ENCODE measurements at places on chromosomes 5 and 9.

GRCh38 chr5:92944903-92945604, 636.0 kb downstream of the NR2F1-AS1 start:
- peak; percentile 31 for DNase-seq

- no peak for DNase-seq
These were observed 163.8 kb upstream of the KLF4 start for GRCh38 chr9:107653263-107653821.

DNA sequence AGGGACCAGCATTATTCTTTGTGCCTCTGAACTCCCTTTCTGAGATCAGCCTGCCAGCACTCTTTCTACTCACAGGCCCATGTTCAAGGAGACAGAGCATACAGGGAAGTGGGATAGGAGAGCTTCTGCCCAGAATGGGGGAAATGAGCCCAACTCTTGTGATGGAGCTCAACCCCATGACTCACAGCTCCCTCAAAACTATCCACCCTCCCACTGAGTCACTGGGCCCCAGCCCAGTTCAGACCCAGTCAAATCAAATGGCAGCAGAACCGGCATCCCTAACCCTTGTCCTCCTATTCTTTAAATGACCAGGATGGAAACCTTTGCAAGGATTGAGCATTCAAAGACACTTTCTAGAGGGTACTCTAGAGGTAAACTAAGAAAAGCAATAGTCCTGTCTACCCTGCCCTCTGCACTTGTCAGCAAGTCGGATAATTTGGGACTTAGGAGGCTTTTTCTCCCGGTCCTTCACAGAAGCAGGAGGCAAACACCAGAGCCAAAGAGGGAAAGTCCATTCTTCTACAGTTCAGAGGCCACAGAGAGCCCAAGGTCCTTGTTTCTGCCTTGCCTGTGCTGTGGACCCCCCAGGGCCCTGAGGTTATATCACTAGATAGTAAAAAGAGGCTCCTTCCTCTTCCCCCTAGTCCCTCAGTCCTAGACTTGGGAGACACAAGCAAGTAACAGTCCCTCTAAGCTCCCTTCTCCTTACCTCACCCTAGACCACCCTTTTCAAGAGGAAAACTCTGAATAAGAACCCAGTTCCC, 3.2 kb downstream of the ATOSB start:
- no peak for DNase-seq

GRCh38 chr9:129021091-129021490, 7.0 kb downstream of the SH3GLB2 start:
- DNase-seq, result no peak

DNA sequence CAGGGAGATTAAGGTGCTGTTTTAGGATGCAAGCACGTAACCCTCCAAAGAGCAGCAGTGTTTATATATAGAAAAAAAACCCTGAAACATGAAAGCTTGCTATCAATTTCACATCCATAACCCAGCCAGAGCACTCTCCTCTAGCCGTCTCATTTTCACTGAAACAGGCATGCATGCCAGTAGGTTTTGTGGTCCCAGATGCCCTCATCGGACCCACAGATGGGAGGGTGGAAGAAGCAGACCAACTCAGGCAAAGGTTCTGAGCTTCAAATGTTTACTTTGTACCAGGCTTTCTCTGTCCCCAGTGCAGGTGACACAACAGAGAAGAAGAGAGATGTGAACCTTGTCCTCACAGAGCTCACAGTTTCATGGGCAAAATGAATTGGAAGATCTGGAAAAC, 127.4 kb upstream of the ATP10B start:
- no peak for DNase-seq

GRCh38 chr9:1173993-1174392, 123.8 kb downstream of the DMRT2 start:
- DNase-seq, result no peak

- DNase-seq, result no peak
These were observed 13.9 kb downstream of the LHFPL2 start for GRCh38 chr5:78634634-78635033.

DNA sequence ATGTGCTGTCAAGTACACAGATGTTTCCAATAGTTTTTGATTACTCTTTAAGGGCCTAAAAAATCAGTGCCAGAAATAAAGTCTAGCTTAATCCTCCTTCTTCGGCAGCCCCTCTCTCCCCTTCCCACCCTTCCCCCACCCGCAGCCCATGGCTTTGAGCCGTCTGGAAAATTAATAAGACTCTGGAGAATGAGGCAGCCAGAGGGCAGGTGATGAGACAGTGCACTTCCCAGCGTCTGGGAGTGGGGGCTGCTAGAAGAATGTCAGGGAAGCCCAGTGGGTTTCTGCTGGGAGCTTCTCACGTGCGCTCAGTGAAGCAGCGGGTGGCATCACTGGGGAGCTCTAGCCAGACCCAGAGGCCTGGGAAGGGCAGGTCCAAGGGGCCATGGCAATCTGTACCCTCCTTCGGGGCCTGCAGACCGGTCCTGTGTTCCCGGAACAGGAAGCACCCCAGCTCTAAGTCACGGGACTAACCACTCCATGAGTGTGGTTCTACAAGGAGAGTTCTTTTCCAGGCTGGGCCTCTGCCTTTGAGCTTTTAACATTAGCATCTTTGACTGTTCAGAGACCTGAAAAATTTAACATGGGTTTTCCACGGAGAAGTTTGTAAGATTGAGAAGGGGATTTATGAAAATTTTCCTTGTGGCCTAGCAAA, 164.8 kb upstream of the OTULINL start:
- DNase-seq, result no peak

GRCh38 chr9:126354887-126355770, 28.5 kb downstream of the MVB12B start:
- no peak for DNase-seq

GRCh38 chr5:131745703-131746102, 51.1 kb downstream of the FNIP1 start:
- DNase-seq, result no peak

GRCh38 chr5:1010641-1011046, 2.0 kb downstream of the NKD2 start:
- DNase-seq, result no peak

- no peak for DNase-seq
These were observed 312.5 kb downstream of the PSAT1 start for GRCh38 chr9:78609450-78609849.

DNA sequence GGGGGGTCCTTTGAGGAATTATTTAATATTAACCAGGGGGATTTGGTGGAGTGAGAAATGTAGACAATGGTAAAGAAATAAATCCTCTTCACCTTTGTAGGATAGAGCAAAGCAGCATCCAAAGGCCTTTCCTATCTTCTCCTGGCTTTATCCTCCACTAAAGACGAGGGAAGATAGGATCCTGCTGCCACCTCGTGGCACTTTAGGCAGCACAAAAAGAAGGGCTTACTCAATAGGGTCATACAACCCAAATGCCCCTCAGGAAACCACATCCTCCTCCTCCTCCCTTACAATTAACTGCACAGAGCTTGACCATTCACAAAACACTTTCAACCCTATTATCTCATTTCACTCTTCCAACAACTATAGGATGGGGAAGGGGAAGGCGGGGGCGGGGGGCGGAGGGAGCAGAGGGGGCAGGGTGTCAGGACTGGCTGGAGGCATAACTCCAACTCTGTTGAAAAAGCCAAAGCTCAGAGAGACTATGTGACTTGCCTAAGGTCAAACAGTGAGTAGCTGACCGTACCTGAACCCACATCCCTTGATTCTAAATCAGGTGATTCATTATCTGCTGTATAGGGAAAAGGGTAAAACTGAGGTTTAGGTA, 45.4 kb upstream of the MYOT start:
- peak; percentile 62 for DNase-seq

- DNase-seq, result no peak
These were observed 10.3 kb upstream of the QRFP start for GRCh38 chr9:130906735-130907416.

GRCh38 chr9:29640507-29640906, 2067.2 kb upstream of the C9orf72 start:
- no peak for DNase-seq

Data from LoVo (cell line).